ENCODE measurements at places on chromosomes 3 and 15.
A peak's percentile ranks its signal among the peaks of the same experiment; 100 is the strongest.

GRCh38 chr3:196135693-196136639 is 54.1 kb upstream of the TFRC start:
- no peak for DNase-seq

GRCh38 chr3:96264701-96265100 is 549.7 kb upstream of the EPHA6 start:
- no peak for DNase-seq

DNA sequence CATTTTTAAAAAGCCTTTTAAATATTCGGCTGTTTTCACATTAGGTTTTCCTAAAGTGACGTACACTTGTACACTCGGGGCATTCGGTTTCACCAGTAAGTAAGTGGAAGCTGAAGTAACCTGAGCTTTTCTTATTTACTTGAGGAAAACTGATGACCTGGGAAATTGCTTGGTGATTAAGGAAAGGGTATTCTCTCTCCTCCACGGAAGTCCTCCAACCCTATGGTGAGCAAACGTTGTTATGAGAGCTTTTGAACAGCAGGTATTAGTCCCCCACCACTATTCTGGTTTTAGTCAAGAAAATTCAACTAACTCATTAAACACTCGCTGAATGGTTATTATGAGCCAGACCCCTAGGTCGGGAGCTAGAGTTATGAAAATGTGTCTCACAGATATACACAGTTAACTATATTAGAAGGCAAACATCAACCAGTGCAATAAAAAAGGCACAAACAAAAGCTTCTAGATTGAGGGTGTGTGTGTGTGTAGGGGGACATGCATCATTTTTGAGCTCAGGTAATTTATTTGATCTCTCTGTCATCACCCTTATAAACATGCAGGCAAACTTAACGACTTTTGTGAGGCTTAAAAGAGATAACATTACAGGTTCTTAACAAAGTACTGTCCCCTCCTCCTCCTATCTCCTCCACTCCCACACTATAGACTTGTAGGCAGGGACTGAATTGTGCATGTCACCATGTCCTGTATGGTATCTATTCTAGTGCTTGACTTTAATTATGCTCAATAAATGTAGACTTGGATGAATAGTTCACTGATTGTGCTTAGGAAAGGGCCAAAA is 143.3 kb upstream of the MB21D2 start:
- DNase-seq: no peak

- no peak for DNase-seq
Observed at GRCh38 chr3:172124271-172124670, 84.9 kb downstream of the FNDC3B start.

GRCh38 chr3:121817753-121818152 is 17.1 kb downstream of the IQCB1 start:
- no peak for DNase-seq

DNA sequence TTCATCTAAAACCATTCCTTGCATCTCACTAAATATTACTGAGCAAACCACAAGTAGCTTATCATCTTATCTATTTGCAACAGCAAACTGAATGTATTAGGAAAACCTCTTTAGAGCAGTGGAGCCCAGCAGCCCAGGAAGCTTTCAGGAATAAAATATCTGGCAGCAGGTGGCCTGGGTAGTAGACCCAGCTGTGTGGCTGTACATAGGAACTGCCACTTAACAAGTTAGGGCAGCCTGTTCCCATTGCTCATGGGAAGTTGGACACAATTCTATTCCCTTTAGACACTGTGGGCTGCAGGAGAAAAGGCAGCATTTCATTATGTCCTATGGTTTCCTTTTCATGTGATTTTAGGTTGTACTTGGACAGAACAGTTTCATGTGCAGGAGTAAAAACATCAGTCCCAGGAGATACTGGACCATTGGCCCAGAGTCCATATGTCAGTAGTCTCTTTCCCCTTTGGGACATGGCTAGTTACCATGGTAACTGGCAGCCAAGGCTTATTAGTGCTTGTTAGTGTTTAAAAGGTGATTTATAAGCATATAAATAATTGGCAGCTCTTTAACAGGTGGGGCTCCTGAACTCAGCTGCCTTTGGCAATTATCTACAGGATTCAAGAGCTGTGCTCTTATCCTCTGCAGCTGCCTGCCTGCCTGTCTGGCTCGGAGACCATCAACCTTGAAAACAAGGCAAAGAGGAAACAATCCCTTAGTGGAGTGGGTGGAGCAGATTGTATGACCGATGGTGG is 28.9 kb upstream of the LSAMP start:
- no peak for DNase-seq

DNA sequence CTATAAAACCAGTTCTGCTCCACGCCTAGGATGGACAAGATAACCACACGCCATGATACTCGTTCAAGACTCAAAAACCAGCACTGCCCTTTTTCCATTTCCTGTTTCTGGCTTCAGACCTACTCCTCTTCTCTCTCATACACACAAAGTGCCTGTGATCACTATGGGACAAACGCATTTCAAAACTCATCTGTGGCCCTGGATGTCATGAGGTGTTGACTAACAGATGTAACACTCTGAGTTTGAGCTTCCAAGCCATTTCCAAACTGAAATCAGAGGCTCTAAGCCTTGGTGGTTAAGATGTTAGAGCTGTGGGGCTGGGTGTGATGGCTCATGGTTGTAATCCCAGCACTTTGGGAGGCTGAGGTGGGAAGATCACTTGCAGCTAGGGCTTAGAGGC is 55.7 kb upstream of the LMOD3 start:
- no peak for DNase-seq

- DNase-seq: no peak
Observed at GRCh38 chr3:172591876-172592771, 68.9 kb upstream of the TNFSF10 start.

- DNase-seq: no peak
Observed at GRCh38 chr3:76310089-76310488, 524.7 kb upstream of the ZNF717 start.

- no peak for DNase-seq
Observed at GRCh38 chr15:64233299-64233698, 70.5 kb upstream of the PPIB start.

GRCh38 chr3:118478706-118479276 is 555.9 kb downstream of the IGSF11 start:
- DNase-seq: no peak

GRCh38 chr3:132660811-132661070 is 612 bp downstream of the UBA5 start:
- DNase-seq: peak; percentile 28

GRCh38 chr15:46961795-46962194 is 755.5 kb upstream of the SEMA6D start:
- DNase-seq: no peak

- peak; percentile 49 for DNase-seq
Observed at GRCh38 chr15:67839499-67839928, 331 bp downstream of the RNU6-1 start.

DNA sequence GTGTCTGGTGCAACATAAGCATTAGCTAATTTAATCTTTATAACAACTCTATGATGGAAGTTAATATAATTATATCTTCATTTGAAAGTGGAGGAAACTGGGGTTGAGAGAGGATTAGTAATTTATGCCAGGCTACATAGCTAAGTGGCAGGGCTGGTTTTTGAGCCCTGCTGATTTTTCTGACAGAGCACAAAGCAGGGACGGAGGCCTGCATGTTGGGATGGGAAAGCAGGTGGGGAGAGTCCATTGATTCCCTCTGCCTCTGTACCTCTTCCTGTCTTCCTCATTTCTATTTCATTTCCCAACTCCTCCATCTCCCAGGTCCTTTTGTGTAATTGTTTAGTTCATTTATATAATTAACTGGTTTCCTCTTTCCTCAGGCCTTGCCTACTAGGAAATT is 251.6 kb upstream of the ZPLD1 start:
- DNase-seq: no peak

DNA sequence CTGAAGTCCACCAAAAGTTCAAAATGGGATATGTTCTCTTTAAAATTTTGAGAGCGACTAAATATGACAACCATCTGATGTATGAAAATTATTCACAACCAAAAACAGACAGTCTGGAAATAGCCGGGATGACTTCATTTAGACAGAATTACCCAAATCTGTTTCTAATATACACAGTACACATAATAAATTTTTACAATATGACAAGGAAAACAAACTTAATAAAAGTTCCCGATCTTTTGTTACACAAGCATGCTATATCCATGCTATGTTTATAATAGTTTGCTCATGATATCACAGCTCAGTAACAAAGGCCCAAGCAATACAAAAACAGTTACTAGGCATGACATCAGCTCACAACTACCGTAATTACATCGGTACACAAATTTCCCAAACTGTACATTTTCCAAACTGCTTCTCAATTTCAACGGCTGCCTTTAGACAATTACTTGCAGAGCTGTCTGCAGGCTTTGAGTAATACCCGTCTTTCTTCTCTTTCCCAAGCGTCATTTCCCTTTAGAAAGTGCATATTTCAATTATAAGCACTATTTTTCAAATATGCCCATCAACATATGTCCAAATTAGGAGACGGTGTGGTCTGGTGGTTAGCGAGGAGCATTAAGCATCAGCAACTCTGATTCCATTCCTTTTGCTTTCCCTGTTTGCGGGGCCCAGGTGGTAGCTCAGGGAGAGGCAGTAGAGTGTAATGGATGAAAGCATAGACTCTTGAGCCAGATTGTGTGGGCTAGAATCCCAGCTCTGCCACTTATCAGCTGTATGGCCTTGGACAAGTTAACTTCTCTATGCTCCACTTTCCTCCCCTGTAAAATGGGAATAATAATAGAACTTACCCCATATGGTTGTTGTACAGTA is 481.2 kb downstream of the FOXP1 start:
- DNase-seq: peak; percentile 98

DNA sequence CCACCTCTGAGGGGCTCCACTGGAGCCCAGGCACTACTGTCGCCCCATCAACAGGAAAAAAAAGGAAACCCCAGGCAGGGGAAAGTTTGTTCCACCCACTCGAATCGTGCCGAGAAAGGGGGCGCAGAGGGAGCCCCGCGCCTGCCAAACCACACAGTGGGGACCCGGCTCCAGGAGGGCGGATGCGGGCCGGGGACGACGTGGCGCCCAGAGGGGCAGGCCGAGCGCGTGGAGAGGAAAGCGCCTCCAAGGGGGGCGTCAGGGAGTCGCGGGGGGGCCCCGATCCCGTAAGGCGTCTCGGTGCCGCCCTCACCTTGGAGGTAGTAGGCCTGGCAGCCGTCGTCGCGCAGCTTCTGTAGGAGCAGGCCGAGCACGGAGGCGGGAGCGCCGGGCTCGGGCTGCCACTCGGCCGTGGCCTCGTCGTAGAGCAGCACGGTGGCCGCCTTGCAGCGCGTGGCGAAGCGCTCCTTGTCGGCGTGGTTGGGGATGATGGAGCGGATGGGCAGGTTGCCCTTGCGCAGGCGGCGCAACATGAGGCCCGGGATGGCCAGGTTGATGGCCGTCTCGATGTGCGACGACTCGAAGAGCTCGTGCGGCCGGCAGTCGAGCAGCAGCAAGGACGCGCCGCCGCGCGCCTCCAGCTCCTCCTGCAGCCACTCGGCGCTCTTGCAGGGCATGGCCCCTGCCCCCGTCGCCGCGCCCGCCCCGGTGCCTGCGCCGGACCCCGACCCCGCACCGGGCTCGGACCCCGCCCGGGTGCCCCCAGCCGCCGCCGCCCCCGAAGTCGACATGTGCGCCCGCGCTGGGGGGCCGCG is 627 bp downstream of the DUSP7 start:
- peak; percentile 56 for DNase-seq

Data from fibroblast of skin of scalp (primary cell).